ENCODE measurements at places on chromosomes 16 and 17. TPM values are rescaled to one million over a fixed set of nuclear protein-coding genes. Genes with fewer than 3 reads are reported as not detected.
A peak's percentile ranks its signal among the peaks of the same experiment; 100 is the strongest.

DNA sequence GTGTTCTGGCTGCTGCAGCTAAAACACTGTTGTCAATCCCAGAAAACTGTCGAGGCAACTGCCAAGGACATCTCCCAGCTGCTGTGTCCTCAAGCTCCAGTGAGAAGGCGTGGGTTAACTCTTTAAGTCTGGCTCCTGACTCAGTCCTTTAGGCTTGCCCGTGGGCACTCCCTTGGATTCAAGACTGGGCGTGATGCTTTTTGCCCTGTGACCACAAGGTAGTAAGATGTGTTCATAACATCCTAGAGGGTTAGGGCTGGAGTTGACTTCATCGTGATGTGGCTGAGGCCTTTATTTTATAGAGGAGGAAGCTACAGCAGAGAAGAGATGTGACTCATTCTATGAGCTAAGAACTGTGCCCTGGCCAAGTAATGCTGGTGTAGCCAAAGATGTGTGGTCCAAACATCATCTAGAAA lies 50.9 kb upstream of the TEKT3 start:
- DNase-seq: no peak

Gene HNF1B
- not detected for total RNA-seq

DNA sequence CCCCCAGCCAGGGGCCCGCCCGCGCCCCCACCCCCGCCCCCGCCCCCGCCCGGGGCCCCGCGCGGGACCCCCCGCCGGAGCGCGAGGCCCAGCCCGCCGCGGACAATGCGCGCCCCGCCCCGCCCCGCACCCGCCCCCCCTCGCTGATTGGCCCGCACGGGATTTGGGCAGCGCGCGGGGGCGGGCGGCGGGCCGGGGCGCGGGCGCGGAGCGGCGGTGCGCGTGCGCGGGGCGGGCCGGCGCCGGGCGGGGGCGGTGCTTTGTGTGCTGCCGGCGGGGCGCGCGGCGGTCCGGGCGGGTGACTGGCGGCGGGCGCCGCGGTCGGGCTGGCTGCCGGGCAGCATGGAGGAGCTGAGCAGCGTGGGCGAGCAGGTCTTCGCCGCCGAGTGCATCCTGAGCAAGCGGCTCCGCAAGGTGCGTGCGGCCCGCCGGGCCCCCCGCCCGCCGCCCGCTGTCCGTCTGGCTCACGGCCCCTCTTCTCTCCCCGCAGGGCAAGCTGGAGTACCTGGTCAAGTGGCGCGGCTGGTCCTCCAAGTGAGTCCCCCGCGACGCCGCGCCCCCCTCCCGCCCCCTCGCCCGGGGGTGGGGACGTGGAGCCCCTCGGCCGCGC lies at the start of gene CBX2:
Gene CBX2 (plus strand): TSS at position 255 of the 610 bp plus-strand sequence. CDS start 88 bp downstream, at position 343.
- peak; percentile 92 for DNase-seq

DNA sequence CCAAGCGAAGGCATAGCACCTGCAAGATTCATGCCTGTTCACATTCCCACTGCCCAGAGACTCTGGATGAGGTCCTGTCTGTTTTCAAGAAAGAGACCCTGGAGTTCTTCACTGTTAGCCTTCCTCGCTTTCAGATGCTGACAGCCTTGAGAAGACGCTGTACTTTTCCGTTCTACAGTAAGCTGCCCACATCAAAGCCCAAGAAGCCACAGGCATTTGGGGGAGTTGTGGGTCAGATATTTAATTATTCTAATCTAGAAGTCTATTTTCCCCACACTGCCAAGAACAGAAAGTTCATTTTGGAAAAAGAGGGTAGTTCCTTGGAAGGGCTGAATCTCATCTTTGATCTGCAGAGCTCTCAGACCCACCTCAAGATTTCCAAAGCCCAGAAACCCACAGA lies 127.9 kb downstream of the AXIN2 start:
- no peak for DNase-seq

Gene ABI3
- 86.4 TPM for total RNA-seq

DNA sequence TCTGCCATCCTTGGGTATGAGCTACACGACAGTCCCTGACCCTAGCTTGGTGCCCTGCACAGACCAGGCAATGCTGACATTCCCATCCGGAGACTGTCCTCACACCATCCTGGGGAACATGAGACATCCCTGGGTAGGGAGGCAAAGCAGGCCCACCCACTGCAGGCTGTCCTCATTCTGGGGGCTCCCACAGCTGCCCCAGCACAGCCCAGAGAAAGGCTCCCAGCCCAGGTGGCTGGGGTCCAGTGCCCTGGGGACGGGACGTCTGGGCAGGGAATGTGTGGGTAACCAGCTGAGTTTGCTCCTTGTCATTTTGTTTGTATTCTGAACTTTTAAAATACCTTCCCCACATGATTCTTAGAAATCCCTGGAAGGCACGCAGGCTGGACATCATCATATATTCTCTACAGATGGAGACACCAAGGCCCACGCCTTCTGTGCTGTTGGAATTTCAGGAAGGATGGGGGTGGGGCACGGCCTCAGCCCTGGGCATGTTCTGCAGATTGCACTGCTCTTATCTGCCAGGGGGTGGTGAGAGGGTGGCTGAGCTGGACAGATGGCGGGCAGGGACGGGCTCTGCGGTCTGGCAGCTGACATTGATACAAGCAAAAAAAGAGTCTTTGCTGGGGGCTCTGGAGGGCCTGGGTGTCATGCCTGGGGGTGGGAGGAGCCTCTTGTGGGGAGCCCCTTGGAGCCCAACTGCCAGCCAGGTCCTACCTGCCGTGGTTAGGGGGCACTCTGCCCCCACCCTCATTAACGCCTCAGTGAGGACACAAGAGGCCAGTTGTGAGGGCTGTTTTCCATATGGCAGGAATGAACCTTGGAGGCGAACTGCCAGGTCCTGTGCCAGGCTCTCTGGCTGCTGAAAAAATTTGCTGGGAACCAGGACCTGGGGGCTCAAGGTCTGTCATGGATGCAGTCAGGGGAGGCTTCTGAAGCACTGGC lies 28.4 kb downstream of the LRRC75A start:
- DNase-seq: no peak

- DNase-seq: peak; percentile 89
These were observed 2.5 kb downstream of the P2RX1 start for GRCh38 chr17:3913531-3914311.

GRCh38 chr17:48961516-48962233 lies 6.7 kb downstream of the GIP start:
- DNase-seq: no peak

Gene TEKT3
- total RNA-seq: not detected

Gene CCDC137
- 32.0 TPM for total RNA-seq

GRCh38 chr16:89581045-89581695 lies 5.6 kb downstream of the CPNE7 start:
- no peak for DNase-seq

Gene OTOP2
- not detected for total RNA-seq

Gene HEATR9
- total RNA-seq: 6.3 TPM

DNA sequence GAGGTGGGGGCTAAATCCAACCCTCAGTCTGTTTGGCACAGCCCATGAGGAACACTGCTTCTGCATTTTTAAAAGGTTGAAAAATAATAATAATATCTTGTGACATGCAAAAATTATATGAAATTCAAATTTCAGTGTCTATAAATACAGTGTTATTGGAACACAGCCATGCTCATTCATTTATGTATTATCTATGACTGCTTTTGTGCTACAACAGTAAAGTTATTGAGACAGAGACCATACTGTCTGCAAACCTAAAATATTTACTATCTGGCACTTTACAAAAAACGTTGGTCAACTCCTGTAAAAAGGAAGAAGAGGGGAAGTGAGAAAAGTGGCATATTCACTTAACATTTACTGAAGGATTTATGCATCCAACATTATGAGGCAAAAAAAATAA lies 3.1 kb downstream of the ABCA5 start:
- no peak for DNase-seq

DNA sequence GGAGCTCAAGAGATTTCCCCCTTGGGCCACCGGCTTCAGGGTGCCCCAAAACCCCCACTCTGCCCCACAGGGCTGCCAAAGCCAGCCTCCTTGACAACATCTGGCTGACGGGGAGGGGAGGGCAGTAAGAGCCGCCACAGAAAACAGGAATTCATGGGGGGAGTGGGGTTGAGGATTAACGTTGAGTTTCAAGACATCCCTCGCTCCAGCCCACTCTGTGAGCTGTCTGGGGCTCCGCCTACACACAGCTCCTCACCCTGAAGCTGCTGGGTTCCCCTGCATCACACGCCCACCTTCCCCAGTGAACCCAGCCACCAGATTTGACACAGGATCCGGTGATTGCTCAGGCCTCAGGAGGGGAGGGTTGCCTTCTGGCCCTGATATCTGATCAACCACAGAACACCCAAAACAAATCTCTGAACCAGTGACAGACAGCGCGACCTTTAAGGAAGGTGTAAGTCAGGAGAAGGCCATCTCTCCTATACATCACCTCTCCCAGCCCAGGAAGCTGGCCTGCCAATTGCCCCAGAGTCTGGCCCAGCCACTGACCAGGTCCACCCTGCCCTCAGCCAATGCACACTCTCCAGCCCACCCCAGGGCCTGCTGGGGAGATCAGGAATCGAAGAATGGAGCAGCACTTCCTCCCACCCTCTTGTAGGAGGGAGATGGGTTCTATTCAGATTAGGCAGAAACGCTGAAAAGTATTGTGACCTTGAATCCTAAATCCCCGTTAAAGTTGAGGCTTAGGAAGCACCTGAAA lies 132.1 kb downstream of the CLEC16A start:
- peak; percentile 66 for DNase-seq

GRCh38 chr17:18129041-18129502 lies 20.5 kb downstream of the MYO15A start:
- DNase-seq: no peak

Gene KRTAP4-2
- total RNA-seq: not detected

DNA sequence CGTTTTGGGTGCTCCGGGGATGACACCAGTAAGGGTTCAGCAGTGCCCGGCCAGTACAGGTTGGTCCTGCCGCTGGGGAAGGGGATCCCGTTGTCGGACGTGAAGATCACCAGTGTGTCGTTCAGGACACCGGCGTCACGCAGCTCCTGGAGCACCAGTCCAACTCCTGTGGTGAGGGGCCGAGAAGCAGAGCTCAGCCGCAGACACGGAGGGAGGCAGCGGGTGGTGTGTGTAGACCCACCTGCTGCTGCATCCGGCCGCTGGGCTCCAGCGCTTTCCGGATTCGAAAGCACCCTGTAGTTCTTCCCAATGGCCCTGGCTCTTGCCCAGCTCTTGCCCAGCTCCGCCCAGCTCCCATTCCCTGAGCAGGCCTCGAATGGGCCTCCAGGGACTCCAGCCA lies 8.0 kb downstream of the SGSH start:
- no peak for DNase-seq

Gene KRTAP17-1
- not detected for total RNA-seq

DNA sequence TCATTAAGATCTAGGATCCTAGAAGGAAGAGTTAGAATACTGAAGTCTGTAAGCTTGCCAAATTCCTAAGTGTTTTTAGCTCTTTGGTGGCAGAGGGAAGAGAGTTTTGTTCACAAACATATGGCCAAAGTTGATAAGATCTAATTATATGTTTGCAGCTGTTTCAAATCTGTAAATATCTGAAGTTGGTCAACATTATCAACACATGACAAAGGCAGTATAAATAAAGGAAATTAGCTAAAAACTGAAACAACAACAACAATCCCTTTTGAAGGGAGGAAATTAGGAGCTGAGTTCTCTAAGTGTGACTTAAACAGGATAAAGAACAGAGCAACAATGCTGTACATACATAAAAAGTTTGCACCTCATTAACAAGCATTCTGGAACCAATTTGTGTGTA lies 208.7 kb downstream of the KCNJ2 start:
- DNase-seq: no peak

GRCh38 chr16:57475711-57476339 lies 10.5 kb downstream of the DOK4 start:
- DNase-seq: peak; percentile 89

Gene TERB1
- not detected for total RNA-seq

- no peak for DNase-seq
These were observed at the start of gene CMTM2 for GRCh38 chr16:66578651-66579531. Gene CMTM2 (plus strand): TSS chr16:66579463. CDS start chr16:66579608, 145 bp downstream.

GRCh38 chr16:4362476-4363135 lies 9.0 kb upstream of the VASN start:
- no peak for DNase-seq

DNA sequence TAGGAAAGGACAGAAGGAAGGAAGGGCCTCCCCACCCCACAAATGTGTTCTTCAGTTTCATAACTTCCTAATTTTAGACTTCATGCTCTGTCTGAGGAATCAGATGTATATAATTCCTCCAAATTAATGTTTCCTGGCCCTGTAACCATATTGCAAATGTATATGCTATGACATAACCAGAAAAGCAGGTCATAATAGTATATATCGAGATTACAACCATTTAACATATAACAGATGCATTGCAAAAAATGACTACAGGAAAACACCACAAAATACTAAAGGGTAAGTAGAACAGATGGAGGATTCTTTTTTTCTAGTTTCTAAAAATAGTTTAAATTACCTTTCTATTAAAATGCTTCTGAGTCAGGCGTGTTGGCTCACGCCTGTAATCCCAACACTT lies 3.1 kb upstream of the EXOC7 start:
- DNase-seq: no peak

GRCh38 chr17:75626496-75627038 lies 6.7 kb upstream of the SMIM5 start:
- DNase-seq: no peak

DNA sequence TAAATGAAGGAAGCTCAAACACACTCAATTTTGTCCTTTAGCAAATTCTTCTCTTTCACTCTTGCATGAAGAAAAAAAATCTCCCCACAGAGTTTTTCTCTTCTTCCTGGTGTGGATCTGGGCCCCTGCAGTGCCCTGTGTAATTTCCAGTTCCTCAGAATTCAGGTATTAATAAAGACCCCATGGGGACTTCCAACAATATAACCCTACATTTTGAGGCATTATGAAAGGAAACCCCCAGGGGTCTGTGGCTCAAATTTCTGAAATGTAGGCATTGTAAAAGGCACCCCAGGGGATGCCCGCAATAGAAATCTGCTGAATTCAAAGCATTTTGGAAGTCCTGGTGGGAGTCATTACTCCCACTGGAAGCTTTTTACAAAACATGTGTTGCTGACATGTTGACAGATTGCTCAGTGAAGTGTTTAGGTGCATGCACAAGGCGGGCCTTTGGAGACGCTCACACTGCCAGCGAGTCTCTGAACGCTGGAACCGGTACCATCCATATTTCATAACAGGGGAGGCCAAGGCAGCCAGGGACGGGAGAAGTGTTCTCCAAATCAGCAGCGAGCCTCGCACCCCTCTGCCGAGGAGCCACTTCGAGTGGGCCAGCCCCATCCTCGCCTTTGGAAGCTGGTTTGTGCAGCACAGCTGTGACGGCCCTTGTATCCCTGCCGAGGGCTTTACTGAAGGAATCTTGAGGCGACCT lies 154.0 kb downstream of the ZNF423 start:
- DNase-seq: no peak

- no peak for DNase-seq
These were observed 1.3 kb downstream of the ARHGAP23 start for GRCh38 chr17:38429476-38430100.

DNA sequence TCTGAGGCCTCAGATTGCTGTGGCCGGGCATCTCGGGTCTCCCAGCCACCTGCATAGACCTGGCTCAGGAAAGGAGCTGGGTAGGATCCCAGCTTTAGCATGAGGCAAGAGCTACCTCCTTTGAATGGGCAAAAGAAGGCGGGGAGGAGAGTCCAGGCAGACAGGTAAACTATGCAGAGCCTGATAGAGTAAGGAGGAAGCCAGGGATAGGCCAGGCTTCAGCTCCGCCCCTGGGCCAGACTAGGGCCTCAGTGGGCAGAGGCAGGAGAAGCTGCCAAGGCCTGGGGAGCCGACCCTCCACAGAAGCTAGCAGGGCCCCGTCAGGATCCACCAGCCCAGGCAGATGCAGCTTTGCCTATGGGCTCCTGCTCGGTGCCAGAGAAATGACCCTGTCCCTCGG lies 22.6 kb upstream of the UBE2G1 start:
- no peak for DNase-seq

Measured in activated naive CD8-positive, alpha-beta T cell treated with anti-CD3 and anti-CD28 coated beads, Interleukin-2, amount 10 ng/mL, durations not matched to agents 7 days and 5 days (primary cell).